ENCODE measurements at places on chromosomes 5 and 9.

GRCh38 chr5:82622711-82623514, 344.8 kb upstream of the RPS23 start:
- no peak for DNase-seq

GRCh38 chr9:101098392-101098791, 69.9 kb downstream of the PLPPR1 start:
- no peak for DNase-seq

GRCh38 chr5:57452885-57453284, 29.7 kb downstream of the ACTBL2 start:
- DNase-seq, result no peak

DNA sequence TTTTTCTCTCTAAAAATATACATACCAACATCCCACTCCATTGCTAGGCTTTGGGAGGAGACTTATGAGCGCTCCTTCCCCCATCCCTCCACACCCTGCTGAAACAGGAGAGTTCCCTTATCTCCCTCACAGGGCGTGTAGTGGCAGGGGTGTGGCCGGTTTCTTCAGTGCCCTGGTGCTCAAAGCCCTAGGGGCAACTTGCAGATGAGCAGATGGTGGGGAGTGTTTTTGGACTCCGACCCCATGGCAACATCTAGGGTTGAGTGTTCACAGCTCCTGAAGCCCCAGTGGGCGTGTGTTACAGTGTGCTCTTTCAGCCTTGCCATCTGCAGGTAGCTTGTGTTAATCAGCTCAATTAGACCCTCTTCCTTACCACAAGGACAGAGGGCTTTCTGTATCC, 409.5 kb downstream of the MAT2B start:
- DNase-seq, result peak; percentile 57

GRCh38 chr5:153470736-153471135, 19.7 kb upstream of the GRIA1 start:
- DNase-seq, result no peak

GRCh38 chr9:122986010-122986409, 45.2 kb downstream of the RABGAP1 start:
- DNase-seq, result no peak

GRCh38 chr5:3736926-3737325, 141.3 kb downstream of the IRX1 start:
- no peak for DNase-seq

- DNase-seq, result peak; percentile 70
Observed at GRCh38 chr5:16456103-16456832, 9.3 kb downstream of the ZNF622 start.

DNA sequence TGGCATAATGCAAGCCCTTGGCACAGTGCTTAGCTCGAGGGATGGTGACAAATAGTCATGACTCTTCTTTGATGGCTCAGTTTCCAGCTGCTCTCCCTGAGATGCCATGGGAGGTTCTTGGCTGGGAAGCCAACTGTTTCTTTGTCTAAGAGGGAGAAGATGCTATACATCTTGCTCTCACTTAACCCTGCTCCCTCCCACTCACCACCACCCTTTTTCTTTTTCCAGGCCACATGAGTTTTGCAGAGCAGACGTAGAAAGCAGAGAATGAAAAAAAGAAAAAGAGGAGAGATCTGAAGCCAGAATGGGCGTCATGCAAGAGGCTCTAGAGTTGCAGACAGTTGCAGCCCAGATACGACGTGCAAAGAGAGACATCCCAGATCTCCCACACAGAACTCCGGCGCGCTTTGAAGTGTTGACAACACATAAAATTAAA, 160.5 kb downstream of the FGF18 start:
- DNase-seq, result no peak

DNA sequence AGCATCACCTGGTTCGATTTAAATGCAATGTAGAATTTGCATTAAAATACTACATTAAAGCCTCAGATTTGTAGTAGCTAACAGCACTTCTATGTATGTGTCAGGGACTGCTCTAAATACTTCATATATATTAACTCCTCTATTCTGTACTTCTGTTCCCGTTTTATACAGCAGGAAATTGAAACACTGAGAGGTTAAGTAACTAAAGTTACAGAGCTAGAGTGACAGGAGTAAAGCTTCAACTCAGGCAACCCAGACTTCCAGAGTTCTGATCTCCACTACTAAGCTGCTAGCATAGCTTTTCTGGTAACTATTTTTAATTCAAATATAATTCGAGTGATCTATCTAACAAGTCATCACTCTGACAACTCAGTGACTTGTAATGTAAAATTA, 619 bp upstream of the APC start:
- peak; percentile 18 for DNase-seq

GRCh38 chr5:137217599-137218200, 281.4 kb downstream of the SPOCK1 start:
- DNase-seq, result no peak

DNA sequence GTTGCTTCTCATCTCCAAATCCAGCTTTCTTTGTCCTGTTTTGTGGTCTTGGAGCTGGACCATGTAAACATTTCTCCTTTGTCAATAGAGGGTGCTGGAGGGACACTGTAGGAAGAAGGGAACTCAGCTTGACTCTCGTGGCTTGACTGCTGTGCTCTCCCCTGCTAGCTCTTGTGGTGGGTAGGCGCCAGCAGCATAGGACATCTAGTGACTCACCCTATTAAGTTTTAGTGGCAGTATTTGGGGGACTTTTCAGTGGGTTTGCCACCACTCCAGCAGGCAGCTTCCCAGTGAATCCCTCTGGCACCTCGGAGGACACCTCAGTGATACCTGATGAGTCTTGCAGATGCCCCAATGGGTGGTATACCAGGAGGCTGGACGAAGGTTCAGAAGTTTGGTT, 97.8 kb downstream of the TSSK1B start:
- DNase-seq, result peak; percentile 77

- DNase-seq, result peak; percentile 40
Observed at GRCh38 chr9:35258660-35259474, 97.1 kb downstream of the UNC13B start.

DNA sequence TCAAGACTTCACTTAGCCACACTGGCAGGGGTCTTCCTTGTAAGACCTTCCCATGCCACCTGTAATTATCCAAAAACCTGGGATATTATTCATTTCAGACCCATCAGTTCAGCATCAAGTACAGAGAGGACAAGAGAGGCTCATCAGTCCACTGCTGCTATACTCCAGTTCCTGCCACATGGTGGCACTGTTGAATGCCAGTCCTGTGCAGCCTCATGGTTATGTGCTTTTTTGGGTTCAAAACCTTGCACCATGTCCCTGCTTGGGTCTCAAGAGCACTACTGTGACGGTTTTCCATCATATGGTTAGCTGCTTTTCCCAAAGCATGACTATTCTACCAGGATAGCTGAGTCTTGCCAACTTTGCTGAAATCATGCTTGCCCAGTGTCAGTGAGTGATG, 8.5 kb downstream of the PTGS1 start:
- DNase-seq, result no peak
